ENCODE measurements at places on chromosomes 4 and X. TPM values are rescaled to one million over a fixed set of nuclear protein-coding genes. Genes with fewer than 3 reads are reported as not detected.

XG gene
- 0.30 TPM for total RNA-seq

GRCh38 chrX:95764972-95765451, 919.6 kb upstream of the DIAPH2 start:
- H3K4me1 ChIP-seq = no peaks in the 10 kb centered on the region
- no peak overlapping the region for H3K27ac ChIP-seq
- H3K36me3 ChIP-seq = no peaks in the 10 kb centered on the region
- DNase-seq = peak; percentile 4

GRCh38 chr4:117383468-117383867, 298.1 kb upstream of the TRAM1L1 start:
- DNase-seq = no peak
- no peak overlapping the region for H3K27ac ChIP-seq
- H3K36me3 ChIP-seq = no peaks in the 10 kb centered on the region
- no peaks in the 10 kb centered on the region for H3K4me1 ChIP-seq
- H3K27me3 ChIP-seq = no peaks in the 10 kb centered on the region
- no peak overlapping the region for H3K4me3 ChIP-seq

DNA sequence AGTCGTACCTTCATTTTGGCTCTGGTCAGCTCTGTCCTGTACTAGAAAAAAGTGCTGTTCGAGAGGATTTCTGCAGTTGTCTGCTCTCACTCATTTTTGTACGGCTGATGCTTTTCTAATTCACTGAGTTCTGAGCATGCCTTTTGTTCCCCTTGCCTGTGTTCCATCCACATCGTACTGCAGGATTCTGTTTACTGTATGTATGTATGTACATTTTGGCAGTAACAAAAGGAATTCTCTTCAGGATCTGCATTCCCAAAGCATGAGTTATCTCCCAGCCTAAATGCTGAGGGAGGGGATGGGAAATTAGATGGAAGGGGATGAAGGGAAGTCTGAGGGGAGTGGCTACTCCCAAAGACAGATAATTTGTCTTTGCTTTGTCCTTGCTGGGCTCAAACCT, 87.6 kb downstream of the GBA3 start:
- H3K4me1 ChIP-seq = no peaks in the 10 kb centered on the region
- no peaks in the 10 kb centered on the region for H3K27me3 ChIP-seq
- H3K27ac ChIP-seq = no peak overlapping the region
- no peaks in the 10 kb centered on the region for H3K36me3 ChIP-seq
- no peak overlapping the region for H3K4me3 ChIP-seq

TMEM164 gene
- 17.6 TPM for total RNA-seq

IBSP gene
- total RNA-seq = not detected
